Right lobe of liver (tissue), 6 donors: ENCODE measurements at places on chromosomes 16 and 17. TPM values are rescaled to one million over a fixed set of nuclear protein-coding genes. Genes with fewer than 3 reads are reported as not detected.

Gene KRT31
- total RNA-seq = not detected

Gene OTOA
- total RNA-seq = not detected

Gene CCL23
- total RNA-seq = 12.7 TPM

Gene ZC3H7A
- 23.3 TPM for total RNA-seq

Gene NPTX1
- total RNA-seq = not detected

Gene OR2C1
- total RNA-seq = not detected
